ENCODE measurements at places on chromosomes 2 and 18.

- no peak for DNase-seq
These were observed 55.5 kb upstream of the SLC16A14 start for GRCh38 chr2:230124235-230124634.

GRCh38 chr2:15511686-15512085 is 49.4 kb downstream of the NBAS start:
- no peak for DNase-seq

GRCh38 chr2:96065381-96065930 is 30.7 kb upstream of the GPAT2 start:
- no peak for DNase-seq

- DNase-seq, result peak; percentile 73
These were observed 20.1 kb downstream of the CEP68 start for GRCh38 chr2:65076345-65076710.

DNA sequence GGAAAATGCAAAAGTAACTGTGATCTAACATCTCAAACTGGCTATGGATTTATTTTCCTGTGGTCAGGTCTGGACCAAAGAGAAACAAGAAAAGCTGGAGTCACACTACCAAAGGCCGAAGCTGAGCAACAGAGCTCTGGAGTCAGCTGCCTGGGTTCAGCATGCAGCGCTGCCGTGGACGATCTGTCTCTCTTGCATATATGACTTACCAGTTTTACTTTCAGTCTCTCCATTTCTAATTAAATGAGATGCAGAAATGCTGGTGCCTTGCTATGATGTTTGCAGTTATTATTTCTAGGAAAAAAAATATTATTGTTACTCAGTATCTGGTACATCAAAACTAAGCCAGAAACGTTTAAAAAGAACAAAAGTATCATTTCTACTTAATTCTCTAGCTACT is 813.2 kb downstream of the RNF144A start:
- no peak for DNase-seq

GRCh38 chr18:77059294-77059916 is 73.2 kb downstream of the MBP start:
- peak; percentile 61 for DNase-seq

GRCh38 chr2:46393347-46393820 is 86.0 kb upstream of the TMEM247 start:
- no peak for DNase-seq

DNA sequence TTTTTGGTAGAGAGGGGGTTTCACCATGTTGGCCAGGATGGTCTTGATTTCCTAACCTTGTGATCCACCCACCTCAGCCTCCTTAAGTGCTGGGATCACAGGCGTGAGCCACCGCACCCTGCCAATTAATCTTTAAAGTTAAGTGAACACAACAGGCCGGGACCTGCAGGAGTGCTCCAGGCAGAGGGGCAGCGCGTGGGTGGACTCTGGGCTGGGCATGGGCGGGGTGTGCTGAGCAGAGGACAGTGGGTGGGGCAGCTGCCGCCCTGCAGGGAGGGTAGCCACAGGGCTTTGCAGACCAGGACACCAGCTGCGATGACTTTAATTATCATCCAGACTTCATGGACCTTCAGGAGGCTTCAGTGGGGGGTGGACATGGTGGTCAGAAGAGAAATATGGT is 8.8 kb upstream of the GPR148 start:
- no peak for DNase-seq

Measured in HFFc6 (cell line).